ENCODE measurements at places on chromosomes 3 and 15. TPM values are rescaled to one million over a fixed set of nuclear protein-coding genes. Genes with fewer than 3 reads are reported as not detected.

- H3K27me3 ChIP-seq, result peaks cover 24% of the 10 kb centered on the region
- no peak overlapping the region for H3K4me3 ChIP-seq
- peaks cover 9% of the 10 kb centered on the region for H3K4me1 ChIP-seq
- H3K27ac ChIP-seq, result no peak overlapping the region
- no peak for DNase-seq
Measured at GRCh38 chr15:71291723-71292122, 176.5 kb downstream of the THSD4 start.

- H3K4me3 ChIP-seq, result no peak overlapping the region
- H3K27me3 ChIP-seq, result no peaks in the 10 kb centered on the region
- DNase-seq, result no peak
- no peaks in the 10 kb centered on the region for H3K36me3 ChIP-seq
Measured at GRCh38 chr3:31364711-31365110, 168.0 kb upstream of the STT3B start.

GRCh38 chr15:31325595-31326155, 960 bp upstream of the KLF13 start:
- H3K27me3 ChIP-seq, result no peaks in the 10 kb centered on the region
- H3K4me3 ChIP-seq, result peak overlapping the region; percentile 89
- H3K27ac ChIP-seq, result peak overlapping the region; percentile 88

- peak within 1 kb of the TSS; percentile 83 for H3K4me3 ChIP-seq
- H3K36me3 ChIP-seq, result peaks cover 6% of the 10 kb centered on the region
- H3K27ac ChIP-seq, result no peak within 1 kb of the TSS
- H3K4me1 ChIP-seq, result peaks cover 15% of the 10 kb centered on the region
- H3K27me3 ChIP-seq, result peaks cover 71% of the 10 kb centered on the region
- DNase-seq, result no peak
Measured at GRCh38 chr3:87792534-87793336, 266.1 kb downstream of the CGGBP1 start.

The SMCO1 gene
- total RNA-seq, result not detected

The ARRDC4 gene
- total RNA-seq, result 1.4 TPM

DNA sequence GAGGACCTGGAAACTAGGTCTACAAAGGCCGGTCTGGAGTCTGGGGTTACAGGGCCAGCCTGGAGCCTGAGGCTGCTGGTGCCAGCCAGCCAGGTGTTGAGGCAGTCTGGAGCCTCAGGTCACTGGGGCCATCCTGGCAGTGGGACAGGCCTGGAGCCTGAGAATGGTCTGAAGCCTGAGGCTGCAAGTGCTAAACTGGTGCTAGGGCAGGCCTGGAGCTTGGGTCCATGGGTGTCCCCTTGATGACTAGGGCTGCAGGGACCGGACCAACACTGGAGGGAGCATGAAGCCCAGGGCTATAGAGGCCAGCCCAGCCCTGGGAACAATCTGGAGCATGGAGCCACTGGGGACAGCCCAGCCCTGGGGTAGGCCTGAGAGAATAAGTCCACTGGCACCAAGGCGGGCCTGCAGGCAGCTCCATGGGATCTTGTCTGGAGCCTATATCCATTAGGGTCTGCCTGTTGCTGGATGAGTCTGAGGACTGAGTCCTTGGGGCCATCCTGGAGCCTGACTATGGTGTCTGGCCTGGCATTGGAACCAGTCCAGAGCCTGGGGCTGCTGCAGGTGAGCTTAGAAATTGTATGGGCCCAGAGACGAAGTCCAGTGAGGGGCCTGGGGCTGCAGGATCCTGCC, 101.9 kb downstream of the GLDN start:
- no peaks in the 10 kb centered on the region for H3K4me1 ChIP-seq
- no peak overlapping the region for H3K27ac ChIP-seq
- no peaks in the 10 kb centered on the region for H3K27me3 ChIP-seq
- no peak for DNase-seq

DNA sequence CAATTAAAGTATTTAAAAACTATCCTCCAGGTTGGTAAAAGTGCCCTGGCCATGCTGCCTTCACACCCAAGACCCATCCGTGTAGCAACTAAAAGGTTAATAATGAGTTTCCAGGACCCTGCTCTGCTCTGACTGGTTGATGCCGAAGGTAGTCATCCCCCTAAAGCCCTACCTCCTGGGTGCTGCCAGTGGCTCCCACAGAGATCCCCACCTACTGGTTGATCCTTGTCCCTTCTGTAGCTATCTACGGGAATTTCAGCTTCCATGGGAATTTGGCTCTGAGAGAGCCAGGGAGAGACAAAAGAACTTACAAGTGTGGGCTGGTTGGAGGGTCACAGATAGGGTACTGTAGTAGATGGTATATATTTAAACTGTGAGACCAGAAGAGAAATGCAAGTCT, 110.6 kb upstream of the NANOGP8 start:
- H3K27ac ChIP-seq, result no peak overlapping the region
- H3K4me1 ChIP-seq, result no peaks in the 10 kb centered on the region
- no peak for DNase-seq
- peaks cover 5% of the 10 kb centered on the region for H3K27me3 ChIP-seq
- H3K4me3 ChIP-seq, result no peak overlapping the region

- no peak for DNase-seq
- H3K4me3 ChIP-seq, result no peak overlapping the region
- H3K36me3 ChIP-seq, result no peaks in the 10 kb centered on the region
- no peaks in the 10 kb centered on the region for H3K27me3 ChIP-seq
- no peak overlapping the region for H3K27ac ChIP-seq
- no peaks in the 10 kb centered on the region for H3K4me1 ChIP-seq
Measured at GRCh38 chr3:63076357-63076756, 201.1 kb upstream of the CADPS start.

- peaks cover 2% of the 10 kb centered on the region for H3K36me3 ChIP-seq
- H3K4me3 ChIP-seq, result no peak overlapping the region
- H3K27ac ChIP-seq, result no peak overlapping the region
- no peak for DNase-seq
Measured at GRCh38 chr3:20478436-20478835, 292.4 kb upstream of the SGO1 start.

- H3K27ac ChIP-seq, result no peak overlapping the region
- no peaks in the 10 kb centered on the region for H3K27me3 ChIP-seq
- no peak for DNase-seq
Measured at GRCh38 chr3:183490653-183491052, 62.2 kb upstream of the MCF2L2 start.

The IL16 gene
- total RNA-seq, result 104 TPM

DNA sequence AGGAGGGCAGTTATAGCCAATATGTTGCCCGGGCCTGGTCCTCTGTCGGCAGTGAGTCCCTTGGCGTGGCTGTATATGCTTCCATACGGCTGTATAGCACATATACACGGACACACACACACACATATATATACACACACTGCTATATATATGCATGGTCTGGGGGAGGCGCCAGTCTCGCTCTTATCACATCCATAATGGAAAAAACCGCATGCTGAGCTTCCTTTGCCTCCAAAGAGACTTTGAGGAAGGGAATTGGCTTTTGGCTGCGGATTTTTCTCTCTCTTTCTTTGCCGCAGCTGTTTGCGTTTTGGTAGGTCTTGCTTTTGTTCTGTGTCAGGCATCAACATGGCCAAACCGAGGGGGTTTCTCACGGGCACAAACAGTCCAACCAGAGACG, 11.3 kb upstream of the TMEM115 start:
- no peak overlapping the region for H3K27ac ChIP-seq
- DNase-seq, result no peak
- H3K4me3 ChIP-seq, result no peak overlapping the region
- peaks cover 12% of the 10 kb centered on the region for H3K4me1 ChIP-seq

GRCh38 chr3:105791919-105792786, 76.7 kb downstream of the CBLB start:
- no peak for DNase-seq
- H3K4me3 ChIP-seq, result no peak overlapping the region
- H3K27me3 ChIP-seq, result no peaks in the 10 kb centered on the region
- H3K36me3 ChIP-seq, result no peaks in the 10 kb centered on the region

DNA sequence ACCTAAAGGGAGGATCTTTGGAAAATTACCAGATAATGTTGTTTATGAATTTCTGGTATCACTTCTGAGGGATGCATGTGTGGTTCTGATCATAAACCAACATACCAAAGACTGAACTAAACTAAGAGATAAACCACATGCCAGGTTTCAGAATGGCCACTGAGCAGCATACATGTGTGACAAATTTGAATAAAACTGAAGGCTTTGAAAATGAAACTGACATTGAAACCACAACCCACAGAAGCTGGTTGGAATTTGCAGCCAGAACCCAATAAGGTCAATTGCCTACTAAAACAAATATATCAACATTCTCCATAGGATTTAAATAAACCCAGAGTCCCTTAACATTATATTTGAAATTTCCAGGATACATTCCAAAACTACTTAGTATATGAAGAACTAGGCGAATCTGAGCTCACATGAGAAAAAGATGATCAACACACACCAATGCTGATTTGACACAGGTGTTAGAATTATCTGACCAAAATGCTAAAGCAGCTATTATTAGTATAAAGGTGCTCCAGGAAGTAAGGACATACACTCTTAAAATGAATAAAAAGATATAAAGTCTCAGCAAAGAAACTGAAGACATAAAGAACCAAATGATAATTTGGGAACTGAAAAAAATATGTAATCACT, 125.0 kb downstream of the ZNF280D start:
- DNase-seq, result no peak
- no peak overlapping the region for H3K27ac ChIP-seq
- no peaks in the 10 kb centered on the region for H3K36me3 ChIP-seq
- H3K4me3 ChIP-seq, result no peak overlapping the region
- H3K4me1 ChIP-seq, result no peaks in the 10 kb centered on the region

DNA sequence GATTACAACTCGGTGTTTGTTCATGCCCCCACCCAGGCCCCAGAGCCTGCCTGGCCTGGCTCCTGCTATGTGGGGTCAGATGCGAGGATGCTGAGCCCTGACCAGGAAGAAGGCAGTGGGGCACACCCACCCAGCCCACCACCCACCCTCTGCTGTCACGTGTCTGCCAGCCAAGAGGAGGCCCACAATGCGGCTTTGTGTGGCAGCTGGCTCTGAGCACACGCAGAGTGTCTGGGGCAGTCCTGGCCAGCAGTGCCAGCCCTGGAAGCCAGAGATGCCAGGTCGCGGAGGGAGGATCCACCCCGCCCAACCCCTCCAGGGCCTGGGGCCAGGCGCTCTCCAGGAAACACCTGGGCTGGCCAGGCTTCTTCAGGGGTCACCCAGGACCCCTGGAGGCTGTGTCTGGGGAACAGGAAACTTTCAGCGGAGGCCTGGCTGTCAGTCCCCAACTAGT, 26.4 kb upstream of the KLF13 start:
- peaks cover 6% of the 10 kb centered on the region for H3K27me3 ChIP-seq
- no peak for DNase-seq
- no peak overlapping the region for H3K4me3 ChIP-seq
- no peak overlapping the region for H3K27ac ChIP-seq

DNA sequence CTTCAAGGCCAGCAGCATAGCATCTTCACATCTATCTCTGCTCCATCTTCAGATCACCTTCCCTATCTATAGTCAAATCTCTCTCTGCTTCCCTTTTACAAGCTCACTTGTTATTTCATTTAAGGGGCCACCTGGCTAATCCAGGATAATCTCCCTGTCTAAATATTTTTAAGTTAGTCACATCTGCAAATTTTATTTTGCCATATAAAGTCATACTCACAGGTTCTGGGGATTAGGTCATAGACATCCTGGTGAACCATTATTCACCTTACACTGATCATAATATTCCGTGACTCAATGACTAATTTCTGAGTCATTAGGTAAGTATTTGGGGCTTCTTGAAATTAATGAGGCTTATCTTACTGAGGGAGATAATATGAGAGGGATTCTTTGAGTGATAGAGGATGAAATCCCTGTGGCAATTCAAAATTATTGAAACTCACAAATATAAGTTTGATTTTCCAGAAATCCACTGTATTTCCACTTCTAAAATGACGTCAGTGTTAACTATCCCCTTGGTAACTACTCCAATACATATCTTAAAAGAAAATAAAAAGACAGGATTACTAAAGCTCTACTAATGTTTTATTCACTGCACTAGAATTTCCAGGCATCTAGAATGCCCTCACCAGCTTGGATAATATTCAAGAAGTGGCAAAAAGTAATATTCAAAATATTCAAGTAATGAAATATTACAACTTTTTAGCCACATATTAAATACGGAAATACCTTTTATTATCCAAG, 93.7 kb upstream of the RBMS3 start:
- no peak overlapping the region for H3K27ac ChIP-seq
- no peaks in the 10 kb centered on the region for H3K36me3 ChIP-seq
- H3K4me1 ChIP-seq, result no peaks in the 10 kb centered on the region

- no peak overlapping the region for H3K27ac ChIP-seq
- H3K4me3 ChIP-seq, result no peak overlapping the region
- H3K27me3 ChIP-seq, result no peaks in the 10 kb centered on the region
- no peak for DNase-seq
- H3K4me1 ChIP-seq, result no peaks in the 10 kb centered on the region
Measured at GRCh38 chr3:35785234-35785888, 146.0 kb downstream of the ARPP21 start.

GRCh38 chr15:41836713-41837454, 1.8 kb upstream of the PLA2G4B start:
- no peaks in the 10 kb centered on the region for H3K27me3 ChIP-seq
- DNase-seq, result no peak
- peaks cover 20% of the 10 kb centered on the region for H3K4me1 ChIP-seq
- H3K36me3 ChIP-seq, result no peaks in the 10 kb centered on the region
- H3K4me3 ChIP-seq, result no peak overlapping the region
- H3K27ac ChIP-seq, result no peak overlapping the region

The CEP97 gene
- 10.4 TPM for total RNA-seq

- H3K36me3 ChIP-seq, result no peaks in the 10 kb centered on the region
- no peaks in the 10 kb centered on the region for H3K4me1 ChIP-seq
- no peak overlapping the region for H3K4me3 ChIP-seq
- no peak overlapping the region for H3K27ac ChIP-seq
- H3K27me3 ChIP-seq, result no peaks in the 10 kb centered on the region
Measured at GRCh38 chr3:55724821-55725220, 237.7 kb upstream of the WNT5A start.

- no peak for DNase-seq
- no peaks in the 10 kb centered on the region for H3K27me3 ChIP-seq
- no peaks in the 10 kb centered on the region for H3K4me1 ChIP-seq
Measured at GRCh38 chr3:78871048-78871447, 896.8 kb downstream of the ROBO1 start.

The IL20RB gene
- 3.2 TPM for total RNA-seq

GRCh38 chr3:117666812-117667211, 957.2 kb downstream of the TUSC7 start:
- no peaks in the 10 kb centered on the region for H3K27me3 ChIP-seq
- no peak for DNase-seq
- no peak overlapping the region for H3K27ac ChIP-seq
- no peak overlapping the region for H3K4me3 ChIP-seq
- H3K36me3 ChIP-seq, result no peaks in the 10 kb centered on the region

All from T-helper 17 cell (primary cell).